Activated naive CD4-positive, alpha-beta T cell treated with anti-CD3 and anti-CD28 coated beads for 36 hours (primary cell): ENCODE measurements at places on chromosomes 12 and 14.

DNA sequence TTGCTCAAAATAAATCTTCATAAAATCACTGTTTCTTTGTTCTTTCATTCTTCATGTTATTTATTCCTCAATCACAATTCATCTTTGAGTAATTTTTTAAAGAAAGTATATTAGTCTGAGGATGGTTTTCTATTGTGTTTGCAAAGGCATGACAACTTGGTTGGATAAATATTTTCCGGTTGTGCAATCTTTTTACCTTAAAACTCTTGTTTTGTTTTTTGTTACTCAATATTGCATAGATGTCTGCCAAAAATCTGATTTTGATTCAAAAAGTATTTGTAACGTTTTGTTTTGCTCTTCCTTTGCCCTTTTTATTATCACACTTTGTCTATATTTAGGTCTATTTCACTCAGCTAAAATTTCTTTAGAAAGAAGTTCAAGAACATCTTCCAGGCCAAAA, 86.2 kb upstream of the SYT1 start:
- DNase-seq = no peak

GRCh38 chr12:93466625-93467350, 526 bp upstream of the MRPL42 start:
- no peak for DNase-seq

DNA sequence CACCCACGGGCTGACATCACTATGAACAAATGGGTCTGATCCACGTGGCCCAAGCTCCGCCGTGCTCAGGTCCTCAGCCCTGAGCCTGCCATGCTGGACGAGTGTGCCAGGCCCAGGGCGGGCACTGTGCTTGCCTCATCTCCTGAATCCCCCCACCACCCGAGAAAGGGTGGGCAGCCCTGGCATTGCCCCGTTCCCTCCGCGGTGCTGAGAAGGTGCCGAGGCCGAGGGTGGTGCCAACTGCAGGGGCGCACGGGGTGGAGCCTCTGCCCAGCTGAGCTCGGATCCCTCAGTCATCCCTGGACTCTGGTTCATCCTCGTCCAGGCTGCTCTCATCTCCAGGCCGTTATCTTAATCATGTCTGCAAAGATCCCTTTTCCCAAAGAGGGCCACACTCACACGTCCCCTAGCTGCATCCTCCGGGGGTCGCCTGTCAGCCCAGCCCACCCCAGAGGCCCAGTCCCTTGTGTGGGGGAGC, 60.6 kb downstream of the NOC4L start:
- no peak for DNase-seq

DNA sequence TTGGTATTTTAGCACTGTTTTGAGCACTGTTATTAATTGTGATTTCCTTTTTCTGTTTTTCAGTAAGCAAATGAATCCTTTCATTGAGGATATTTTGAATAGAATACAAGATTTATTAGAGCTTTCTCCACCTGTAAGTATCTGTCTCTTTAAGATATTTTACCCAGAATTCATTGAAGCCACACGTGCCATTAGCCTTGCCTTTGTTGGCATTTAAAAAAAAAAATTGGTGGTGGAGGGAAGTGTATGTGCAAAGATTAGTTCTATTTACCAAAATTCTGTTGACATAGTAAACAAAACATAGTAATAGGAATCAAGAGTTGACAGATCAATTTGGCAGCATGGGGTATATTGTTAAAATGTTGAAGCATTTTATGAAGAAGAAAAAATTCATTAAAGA, 23.8 kb downstream of the XPOT start:
- DNase-seq = no peak

DNA sequence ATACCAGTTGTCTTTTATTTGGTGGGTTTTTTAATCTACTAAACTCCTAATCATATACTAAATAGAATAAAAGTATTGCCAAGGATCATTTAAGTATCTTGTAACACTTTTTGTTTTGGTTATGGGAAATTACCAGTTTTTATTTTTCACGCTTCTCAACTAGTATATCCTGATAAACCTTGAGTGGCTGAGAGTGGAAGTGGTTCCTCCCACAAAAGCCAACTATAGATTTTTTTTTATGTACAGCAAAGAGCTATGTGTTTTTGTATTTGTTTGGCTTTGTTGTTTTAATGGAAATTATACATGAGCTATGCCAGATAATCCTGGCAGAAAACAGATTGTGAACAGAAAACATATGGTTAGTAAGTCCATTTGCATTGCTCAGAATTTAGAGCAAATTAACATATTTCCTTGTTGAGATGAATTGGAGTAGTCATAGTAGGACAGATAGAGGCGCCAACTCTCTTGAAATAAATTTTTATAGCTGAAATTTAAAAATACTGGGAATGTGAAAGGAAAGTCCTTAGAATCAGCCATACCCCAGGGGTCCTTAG, 60.9 kb upstream of the PSMA6 start:
- no peak for DNase-seq

DNA sequence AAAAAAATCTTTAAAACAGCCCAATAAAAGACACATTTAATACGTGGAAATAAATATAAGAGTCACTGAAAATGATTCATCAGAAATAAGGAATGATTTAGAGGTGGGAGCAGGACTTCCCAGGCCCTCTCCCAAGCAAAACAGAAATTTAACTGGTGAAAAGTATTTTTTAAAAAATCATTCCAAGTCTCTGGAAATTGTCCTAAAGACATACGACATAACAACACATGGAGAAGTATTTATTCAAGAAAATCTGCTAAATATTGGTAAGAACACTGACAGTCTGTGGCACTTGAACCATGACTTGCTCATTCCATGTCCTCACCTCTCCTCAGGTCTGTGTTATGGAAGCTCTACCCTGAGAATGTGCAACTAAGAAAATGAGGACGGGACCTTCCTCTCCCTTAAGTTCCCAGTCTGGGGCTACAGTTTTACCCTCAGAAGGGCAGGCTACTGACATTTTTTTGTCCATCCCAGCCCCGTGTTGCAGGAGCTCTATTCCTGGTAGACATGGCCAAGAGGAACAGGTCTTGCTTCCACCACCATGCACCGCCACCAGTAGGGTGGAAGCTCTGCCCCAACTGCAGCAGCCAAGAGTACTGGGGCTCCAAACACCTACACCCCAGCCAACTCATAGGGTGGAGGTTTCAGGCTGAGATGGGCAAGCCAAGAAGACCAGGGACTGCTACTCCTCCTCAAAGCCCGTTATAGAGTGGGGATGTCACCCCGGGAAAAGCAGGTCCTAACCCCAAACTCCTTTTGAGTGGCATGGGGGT, 193.0 kb downstream of the CRADD start:
- DNase-seq = no peak

- DNase-seq = no peak
Measured at GRCh38 chr14:81285245-81285644, 64.5 kb upstream of the GTF2A1 start.

GRCh38 chr12:6828781-6829535, 751 bp downstream of the P3H3 start:
- DNase-seq = peak; percentile 49

- DNase-seq = no peak
Measured at GRCh38 chr14:23827100-23827892, 126.3 kb upstream of the DHRS4 start.

GRCh38 chr14:65424531-65424930, 12.0 kb downstream of the FUT8 start:
- no peak for DNase-seq

DNA sequence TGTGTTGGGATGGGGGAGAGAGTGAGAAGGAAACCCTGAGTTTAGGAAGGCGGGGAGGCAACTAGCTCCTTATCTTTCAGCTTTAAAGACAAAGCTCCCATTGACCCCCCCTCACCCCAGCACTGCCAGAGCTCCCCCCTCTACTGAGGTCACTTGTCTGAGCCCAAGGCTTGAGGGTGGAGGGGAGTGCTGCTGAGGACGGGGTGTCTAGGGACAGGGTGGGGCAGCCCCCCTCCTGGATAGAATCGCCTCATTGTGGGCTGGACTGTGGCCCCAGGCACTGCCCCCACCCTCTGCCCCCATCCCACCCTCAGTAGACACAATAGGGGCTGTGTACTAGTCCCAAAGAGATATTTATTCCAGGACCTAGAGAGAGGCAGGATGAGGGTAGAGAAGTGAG, 3.0 kb downstream of the ERBB3 start:
- no peak for DNase-seq

DNA sequence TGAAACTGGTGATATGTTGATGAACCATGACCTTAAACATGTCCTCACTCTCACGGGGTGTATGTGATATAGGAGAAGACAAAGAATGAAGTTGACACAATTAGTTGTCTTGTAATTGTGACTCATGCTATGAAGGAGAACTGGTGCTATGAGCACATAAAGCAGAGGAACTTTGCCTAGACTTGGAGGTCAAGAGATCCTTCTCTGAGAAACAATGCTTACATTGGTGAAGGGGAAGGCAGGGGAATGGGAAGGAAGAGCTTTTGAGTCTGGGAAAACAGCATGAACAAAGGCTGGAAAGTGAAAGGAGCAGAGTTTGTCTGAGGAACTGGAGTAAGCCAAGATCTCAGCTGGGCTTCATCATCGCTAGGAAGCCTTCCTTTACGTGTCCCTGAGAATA, 83.2 kb downstream of the MYRFL start:
- DNase-seq = no peak

GRCh38 chr12:113061061-113061694, 4.6 kb downstream of the DTX1 start:
- DNase-seq = no peak

DNA sequence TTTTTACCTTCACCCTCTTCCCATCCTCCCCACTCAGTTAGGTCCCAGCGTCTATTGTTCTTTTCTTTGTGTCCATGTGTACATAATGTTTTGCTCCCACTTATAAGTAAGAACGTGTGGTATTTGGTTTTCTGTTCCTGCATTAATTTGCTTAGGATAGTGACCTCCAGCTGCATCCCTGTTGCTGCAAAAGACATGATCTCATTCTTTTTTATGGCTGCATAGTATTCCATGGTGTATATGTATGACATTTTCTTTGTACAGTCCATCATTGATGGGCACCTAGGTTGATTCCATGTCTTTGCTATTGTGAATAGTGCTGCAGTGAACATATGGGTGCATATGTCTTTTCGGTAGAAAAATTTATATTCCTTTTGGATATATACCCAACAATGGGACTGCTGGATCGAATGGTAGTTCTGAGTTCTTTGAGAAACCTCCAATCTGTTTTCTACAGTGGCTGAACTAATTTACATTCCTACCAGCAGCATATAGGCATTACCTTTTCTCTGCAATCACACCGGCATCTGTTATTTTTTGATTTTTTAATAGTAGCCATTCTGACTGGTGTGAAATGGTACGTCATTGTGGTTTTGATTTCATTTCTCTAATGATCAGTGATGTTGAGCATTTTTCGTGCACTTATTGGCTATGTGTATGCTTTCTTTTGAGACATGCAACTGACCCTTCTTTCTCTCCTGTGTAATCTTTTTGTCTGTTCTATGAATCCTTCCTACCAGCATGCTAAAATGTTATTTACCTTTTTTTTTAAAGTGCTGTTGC, 279.7 kb upstream of the AMIGO2 start:
- DNase-seq = no peak

DNA sequence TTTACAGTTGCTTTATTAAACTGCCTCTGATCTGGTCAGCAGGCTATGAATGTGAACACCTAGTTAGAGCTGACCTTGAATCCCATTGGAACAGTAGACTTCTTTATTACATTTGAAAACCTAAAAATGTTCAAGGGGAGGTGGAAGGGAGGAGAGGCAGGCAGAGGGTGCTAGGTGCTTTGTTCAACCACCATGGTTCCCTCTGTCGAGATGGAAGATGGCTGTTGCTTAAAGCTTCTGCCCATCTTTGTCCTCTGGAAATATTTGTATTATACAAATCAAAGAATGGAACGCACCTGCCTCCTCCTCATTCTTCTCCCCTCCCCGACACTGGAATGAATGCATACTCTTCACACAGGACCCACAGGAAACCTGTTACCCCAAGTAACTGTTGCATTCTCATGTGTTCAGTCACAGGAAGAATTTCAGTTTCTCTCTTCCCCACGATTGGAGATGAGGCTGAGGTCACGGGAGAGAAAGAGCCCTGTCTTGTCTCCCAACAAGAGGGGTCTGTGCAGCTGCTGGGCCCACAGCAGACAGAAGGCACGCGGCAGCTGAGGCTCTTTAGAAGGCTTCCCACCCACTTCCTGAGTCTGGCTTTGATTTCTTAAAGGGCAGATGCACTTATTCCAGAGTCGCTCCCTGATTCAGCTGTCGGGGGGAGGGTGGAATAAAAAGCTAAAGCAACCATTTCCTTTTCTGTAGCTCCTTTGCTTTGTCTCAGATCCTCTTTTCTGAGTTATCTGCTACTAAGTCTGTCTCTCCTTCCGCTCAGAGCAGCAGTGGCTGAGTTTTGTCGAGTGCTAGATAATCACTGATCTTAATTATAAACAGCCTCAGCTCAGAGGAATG, 217.9 kb upstream of the BTG1 start:
- DNase-seq = peak; percentile 56

- DNase-seq = no peak
Measured at GRCh38 chr12:116534311-116535121, 24.7 kb upstream of the MAP1LC3B2 start.

DNA sequence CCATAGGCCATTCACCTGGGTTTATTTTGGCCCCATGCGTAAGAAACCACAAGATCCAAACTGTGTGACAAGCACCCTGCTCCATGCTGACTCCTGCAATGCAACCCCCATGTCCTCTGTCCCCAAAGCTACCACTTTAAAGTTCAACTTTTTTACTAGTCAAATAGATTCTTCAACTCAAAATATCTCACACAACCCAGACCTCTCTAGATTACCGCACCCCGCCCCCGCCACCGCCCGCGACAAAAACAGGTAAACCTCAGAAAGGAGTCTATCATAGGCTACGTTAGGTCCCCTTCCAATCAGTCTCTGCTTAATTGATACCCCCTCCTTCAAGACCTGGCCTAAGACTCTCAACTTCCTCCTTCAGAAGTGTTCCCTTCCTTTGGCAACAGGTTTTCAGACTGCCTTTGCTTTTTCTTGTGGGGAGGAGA, 2.2 kb downstream of the ZFP36L1 start:
- DNase-seq = peak; percentile 86

GRCh38 chr14:20515846-20516245, 10.5 kb downstream of the RNASE10 start:
- no peak for DNase-seq

DNA sequence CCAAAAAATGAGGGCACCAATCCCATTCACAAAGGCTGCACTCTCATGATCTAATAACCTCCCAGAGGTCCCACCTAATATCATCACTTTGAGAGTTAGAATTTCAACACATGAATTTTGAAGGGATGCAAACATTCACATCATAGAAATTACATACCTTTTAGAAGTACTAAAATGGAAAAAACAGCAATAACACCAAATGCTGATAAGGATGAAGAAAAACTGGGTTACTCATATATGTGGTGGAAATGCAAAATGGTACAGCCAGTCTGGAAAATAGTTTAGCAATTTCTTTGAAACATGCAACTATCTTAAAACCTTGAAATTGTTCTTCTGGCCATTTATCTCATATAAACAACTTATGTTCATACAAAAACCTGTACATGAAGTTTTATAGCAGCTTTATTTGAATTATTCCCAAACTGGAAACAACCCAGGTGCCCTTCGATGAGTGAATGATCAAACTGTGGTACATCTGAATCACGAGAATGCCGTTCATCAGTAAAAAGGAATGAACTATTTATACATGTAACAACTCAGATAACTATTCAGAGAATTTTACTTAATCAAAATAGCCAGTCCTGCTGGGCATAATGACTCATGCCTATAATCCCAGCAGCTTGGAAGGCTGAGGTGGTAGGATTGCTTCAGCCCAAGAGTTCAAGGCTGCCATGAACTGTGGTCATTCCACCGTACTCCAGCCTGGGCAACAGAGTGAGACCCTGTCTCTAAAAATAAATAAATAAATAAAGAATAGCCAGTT, 109.4 kb upstream of the SSTR1 start:
- DNase-seq = no peak
